ENCODE measurements at places on chromosomes 4 and X.

GRCh38 chrX:19272452-19272851 lies 71.3 kb upstream of the PDHA1 start:
- DNase-seq: no peak

DNA sequence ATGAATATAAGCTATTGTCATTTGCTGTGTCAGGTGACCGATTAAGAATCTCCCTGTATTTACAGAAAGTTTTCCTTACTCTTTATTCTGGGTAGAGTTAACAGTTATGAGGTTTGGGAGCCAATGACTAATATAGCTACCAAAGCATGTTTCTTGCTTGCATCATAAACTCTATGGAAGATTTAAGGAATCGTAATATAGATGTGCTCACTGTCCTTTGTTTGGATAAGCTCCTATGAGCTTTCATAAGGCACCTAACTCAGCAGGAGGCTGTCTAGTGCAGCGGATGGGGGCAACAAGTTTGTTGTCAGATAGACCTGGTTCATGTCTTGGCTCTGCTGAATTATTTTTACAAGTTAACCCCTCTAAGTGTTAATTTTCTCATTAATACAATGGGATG lies 75.0 kb upstream of the PAQR3 start:
- DNase-seq: no peak

DNA sequence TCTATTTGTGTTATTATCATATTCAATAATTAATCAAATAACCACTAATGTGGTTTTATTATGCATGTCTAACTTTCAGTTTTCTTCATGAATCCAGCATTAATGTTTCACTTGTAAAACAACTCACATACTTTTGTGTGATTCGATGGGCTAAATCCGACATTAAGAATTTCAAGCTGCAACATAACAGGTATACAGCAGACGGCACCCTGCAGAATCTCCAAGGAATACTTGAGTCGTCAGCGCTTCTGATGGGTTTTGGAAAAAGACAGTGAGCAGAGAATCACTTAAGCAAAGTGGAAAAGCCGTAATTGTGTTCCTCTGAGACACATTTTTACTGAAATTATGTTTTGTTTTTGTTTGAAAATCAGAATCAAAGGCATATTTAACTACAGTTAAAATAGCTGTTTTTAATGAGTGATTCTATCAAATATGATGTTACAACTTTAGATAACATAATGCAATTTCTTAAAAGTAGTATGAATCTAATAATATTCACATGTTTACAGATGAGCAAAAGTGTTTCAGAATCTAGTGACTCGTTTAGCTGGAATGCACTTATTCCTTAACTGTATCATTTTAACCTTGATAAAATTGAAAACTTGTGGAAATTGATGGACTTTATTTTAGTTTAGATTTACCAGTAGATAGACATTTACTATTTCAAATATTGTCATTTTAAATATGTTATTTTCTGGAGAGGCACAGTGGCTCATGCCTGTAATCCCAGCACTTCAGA lies 514.8 kb downstream of the CCSER1 start:
- DNase-seq: no peak

GRCh38 chrX:153469811-153470410 lies 465 bp downstream of the HAUS7 start:
- DNase-seq: no peak

DNA sequence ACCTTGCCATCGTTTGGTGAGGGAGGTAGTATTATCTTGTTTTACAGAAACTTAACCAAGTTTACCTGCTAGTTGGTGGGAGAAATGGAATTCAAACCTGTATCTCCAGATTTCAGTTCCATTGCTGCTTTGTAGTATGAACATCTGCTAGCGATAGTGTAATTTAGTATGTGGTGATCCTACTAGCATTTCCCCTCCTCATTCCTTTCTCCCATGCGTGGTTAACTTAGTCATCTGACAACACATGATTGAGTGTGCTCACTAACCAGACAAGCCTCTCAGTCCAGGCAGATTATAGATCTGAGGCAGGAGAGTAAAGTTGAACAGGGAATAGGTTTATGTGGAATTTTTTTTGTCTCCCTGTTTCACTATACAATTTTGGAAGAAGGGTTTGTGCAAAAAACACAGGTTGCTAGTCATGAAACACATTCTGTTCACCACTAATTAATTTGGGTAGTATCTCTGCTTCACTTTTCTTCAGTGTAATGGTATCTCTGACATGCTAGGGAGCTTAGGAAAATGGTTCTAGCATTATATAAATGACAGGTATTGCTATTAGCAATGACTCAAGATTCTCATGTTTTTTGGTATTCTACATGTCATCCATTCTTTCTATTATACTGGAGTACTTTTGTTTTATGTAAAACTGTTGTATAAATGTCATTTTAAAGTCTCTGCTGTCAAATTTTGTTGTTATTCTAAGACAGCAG lies 21.7 kb downstream of the RBPJ start:
- no peak for DNase-seq

DNA sequence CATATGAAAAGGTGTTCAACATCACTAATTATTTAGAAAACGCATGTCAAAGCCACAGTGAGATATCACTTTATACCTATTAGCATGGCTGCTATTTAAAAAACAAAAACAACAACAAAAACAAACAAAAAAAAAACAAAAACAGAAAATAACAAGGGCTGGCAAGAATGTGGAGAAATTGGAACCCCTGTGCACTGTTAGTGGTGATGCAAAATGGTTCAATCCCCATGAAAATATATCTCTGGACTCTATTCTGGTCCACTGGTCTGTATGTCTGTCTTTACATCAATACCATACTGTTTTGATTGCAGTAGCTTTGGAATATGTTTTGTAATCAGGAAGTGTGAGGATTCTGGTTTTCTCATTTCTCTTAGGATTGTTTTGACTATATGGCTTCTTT lies 43.6 kb upstream of the SPP1 start:
- no peak for DNase-seq

GRCh38 chr4:178344096-178344495 lies 901.9 kb upstream of the AGA start:
- no peak for DNase-seq
